Karpas-422 (cell line): ENCODE measurements at places on chromosomes 16 and 17. TPM values are rescaled to one million over a fixed set of nuclear protein-coding genes. Genes with fewer than 3 reads are reported as not detected.

Gene C1QL1
- not detected in 2 replicates for total RNA-seq

Gene NTN1
- not detected in 2 replicates for total RNA-seq

DNA sequence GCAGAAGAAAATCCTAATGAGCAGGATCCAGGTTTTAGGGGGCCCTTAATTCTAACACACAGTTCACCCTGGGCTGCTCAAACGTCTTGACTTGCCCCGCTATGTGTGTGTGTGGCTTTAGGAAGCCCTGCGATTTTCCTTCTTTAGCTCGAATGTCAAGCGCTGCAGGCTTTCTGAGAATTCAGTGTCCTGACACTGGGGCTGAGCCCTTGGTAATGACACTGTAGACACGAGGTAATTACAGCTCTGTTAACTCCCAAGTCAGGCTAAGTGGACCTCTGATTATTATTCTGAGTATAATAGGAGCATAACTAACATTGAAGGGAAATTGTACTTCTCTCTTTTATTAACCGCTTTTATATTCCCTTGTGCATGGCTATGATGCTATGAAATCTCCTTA lies 202.1 kb downstream of the RBFOX1 start:
- H3K27ac ChIP-seq = no peak overlapping the region
- H3K4me3 ChIP-seq = no peak overlapping the region
- no peak for DNase-seq

- no peaks in the 10 kb centered on the region for H3K27me3 ChIP-seq
- no peak for DNase-seq
- no peaks in the 10 kb centered on the region for H3K4me1 ChIP-seq
- H3K4me3 ChIP-seq = no peak overlapping the region
- no peak overlapping the region for H3K27ac ChIP-seq
Observed at GRCh38 chr17:40915199-40915661, 22.2 kb downstream of the KRT23 start.

- no peak for DNase-seq
- no peak overlapping the region for H3K27ac ChIP-seq
- no peak overlapping the region for H3K4me3 ChIP-seq
- H3K36me3 ChIP-seq = no peaks in the 10 kb centered on the region
- peaks cover 48% of the 10 kb centered on the region for H3K4me1 ChIP-seq
Observed at GRCh38 chr16:24980077-24980793, 34.9 kb downstream of the ARHGAP17 start.

Gene SYNGR3
- 5.3 and 16.3 TPM in 2 replicates for total RNA-seq

Gene OMG
- 0.11 TPM in 1 of 2 replicates, not detected in the other for total RNA-seq
